ENCODE measurements at places on chromosomes 6 and 20.

DNA sequence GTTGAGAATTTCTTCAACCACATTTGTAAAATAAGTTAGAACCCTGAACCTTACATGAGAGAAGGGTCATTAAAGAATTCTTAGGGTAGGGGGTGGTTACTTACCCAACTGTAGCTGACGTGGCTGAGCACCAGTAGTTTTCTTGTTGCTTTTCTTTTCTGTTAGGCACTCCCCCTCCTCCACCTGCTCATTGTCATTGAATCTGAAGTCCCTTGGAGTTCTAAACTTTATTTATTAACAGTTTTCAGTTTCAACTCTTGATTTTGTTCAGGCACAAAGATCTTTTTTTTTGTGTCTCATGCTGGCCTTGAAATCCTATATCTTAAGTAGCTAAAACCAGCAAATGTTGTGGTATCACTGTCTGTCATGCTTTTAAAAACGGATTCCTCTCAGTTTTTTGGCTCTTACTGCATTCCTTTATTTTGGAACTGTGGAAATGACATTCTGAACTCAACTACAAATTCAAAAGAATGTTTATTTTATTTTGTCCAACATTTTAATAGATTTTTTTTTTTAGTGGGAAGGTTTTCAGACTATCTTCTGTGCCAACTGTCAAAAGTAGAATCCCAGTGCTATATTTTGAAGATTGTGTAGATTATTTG, 465.2 kb downstream of the PHF3 start:
- no peak for DNase-seq

- DNase-seq: no peak
These were observed 122.3 kb upstream of the AFDN start for GRCh38 chr6:167704396-167704901.

- no peak for DNase-seq
These were observed 236.1 kb downstream of the PACRG start for GRCh38 chr6:162963861-162964260.

- no peak for DNase-seq
These were observed 467.4 kb upstream of the PLCB4 start for GRCh38 chr20:8601542-8601912.

DNA sequence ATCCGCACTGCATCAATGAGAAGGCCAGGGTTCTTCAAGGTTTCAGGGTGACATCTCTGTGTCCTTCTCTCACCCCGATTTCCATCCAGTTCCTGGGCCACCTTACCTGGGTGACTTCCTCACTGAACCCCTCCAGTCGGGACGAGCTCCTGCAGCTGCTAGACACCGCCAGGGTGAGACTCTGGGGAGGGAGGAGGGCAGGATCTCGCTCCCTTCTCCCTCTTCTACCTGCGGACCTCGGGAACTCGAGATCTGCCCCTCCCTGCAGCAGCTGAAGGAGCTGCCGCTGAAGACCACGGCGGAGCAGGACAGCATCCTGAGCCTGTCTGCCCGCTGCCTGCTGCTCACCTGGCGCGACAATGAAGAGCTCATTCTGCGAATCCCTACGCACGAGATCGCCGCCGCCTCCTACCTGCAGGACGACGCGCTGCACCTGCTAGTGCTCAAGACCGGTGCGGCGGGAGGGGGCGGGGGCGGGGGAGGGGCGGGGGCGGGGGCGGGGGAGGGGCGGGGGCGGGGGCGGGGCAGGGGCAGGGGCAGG, 7.5 kb downstream of the CCM2L start:
- no peak for DNase-seq

DNA sequence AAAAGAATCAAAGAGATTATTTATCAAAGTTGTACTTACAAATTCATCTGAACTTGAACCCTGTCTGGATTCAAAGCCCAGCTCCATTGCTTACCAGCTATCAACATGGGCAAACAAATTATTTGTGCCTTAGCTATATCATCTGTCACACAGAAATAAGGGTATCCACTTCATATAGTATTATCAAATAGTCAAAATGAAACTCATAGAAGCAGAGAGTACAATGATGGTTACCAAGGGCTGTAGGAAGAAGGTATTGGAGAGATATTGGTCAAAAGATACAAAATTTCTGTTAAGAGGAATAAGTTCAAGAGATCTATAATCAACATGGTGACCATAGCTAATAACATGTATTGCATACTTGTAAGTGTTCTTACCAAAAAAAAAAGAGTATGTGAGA, 87.8 kb upstream of the CCDC28A start:
- no peak for DNase-seq

- DNase-seq: no peak
These were observed 537.5 kb downstream of the QKI start for GRCh38 chr6:163952005-163952404.

GRCh38 chr6:119671105-119671504, 321.5 kb upstream of the MAN1A1 start:
- DNase-seq: no peak

DNA sequence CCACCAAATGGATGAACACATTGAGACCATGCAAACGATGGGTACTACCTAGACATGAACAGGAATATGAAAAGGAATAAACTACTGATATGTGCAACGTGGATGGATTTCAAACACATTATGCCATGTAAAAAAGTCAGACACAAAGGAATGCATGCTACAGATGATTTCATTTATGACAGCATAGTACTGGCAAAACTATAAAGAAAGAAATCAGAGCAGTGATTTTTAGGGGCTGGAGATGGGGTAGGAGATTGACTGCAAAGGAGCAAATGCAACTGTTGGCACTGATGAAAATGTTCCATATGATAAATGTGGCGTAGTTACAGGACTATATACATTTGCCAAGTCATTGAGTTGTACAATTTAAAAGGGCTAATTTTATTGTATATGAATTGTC, 13.4 kb upstream of the COL12A1 start:
- peak; percentile 61 for DNase-seq

DNA sequence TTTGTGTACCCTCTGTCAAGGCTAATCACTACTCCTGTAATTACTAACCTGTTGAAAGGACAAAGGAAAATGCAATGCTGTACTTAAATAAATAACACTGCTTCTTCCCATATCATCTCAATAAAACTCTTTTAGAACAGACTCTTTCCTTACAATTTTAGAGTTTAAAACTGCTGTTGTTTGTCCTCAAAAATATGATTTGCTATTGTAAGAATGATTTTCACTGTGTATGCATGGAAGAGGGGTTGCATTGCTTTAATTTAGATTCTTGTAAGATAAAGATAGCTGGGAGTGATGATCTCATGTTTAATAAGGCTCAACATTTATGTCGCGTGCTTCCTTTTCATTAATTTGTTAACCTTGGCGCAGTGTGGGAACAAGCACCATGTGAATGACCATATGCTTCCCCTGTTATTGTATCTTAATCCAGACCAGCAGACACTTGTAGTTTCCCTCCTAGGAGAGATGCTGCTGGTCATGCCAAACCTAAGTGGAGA, 89.8 kb upstream of the ATXN1 start:
- DNase-seq: peak; percentile 44

DNA sequence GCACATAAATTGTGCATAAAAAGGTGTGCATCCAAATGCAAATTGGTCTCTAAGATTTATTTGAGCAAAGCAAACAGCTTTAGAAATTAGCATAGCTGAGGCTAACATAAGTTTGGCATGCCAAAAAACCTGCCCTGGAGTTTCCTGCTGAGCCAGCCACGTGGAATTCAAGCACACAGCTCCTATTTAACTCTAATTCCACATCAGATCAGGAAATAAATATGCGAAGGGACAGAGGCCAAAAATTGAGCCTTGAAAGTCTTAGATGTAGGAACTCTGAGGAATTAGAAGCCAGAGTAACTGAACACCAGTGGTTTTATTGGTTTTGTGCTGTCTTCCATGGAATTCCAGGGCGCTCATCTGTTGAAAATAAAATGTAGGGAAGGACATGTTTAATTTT, 19.6 kb downstream of the SOBP start:
- peak; percentile 63 for DNase-seq

DNA sequence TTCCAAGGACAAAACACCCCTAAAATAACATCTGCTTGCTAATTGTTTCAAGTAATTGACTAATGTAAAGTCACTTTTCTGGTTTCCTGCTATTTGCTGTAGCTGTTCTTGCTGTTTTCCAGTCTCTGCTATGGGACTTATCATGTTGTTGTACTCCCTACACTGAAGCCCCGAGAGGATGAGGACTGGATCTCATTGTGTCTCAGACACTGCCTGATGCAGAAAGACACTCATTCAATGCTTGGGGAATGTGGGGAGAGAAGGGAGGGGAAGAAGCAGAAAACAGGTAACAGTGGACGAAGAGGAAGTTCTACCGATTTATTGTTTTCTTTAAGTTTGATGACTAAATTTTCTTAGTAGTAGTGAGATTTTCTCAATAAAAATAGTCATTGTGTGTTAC, 79.8 kb downstream of the DOK5 start:
- DNase-seq: no peak

DNA sequence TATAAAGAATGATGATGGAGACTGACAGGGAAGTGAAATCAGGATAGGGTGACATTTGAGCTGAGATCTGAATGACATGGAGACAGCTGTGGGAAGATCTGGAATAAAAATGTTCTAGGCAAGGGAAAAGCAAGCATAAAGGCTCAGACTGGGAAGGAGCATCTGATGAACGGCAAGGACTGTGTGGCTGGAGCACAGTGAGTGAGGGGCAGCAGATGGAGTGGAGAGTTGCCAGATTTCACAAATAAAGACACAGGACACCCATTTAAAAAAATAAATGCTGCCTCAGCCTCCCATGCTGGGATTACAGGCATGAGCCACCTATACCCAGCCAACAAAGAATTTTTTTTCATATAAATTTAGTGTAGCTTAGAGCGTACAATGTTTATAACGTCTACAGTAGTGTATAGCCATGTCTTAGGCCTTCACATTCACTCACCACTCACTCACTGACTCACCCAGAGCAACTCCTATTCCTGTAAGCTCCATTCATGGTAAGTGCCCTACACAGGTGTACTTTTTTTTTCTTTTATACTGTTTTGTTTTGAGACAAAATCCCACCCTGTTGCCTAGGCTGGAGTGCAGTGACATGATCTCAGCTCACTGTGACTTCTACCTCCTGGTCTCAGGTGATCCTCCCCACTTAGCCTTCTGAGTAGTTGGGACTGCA, 2.4 kb upstream of the ZBTB24 start:
- no peak for DNase-seq

DNA sequence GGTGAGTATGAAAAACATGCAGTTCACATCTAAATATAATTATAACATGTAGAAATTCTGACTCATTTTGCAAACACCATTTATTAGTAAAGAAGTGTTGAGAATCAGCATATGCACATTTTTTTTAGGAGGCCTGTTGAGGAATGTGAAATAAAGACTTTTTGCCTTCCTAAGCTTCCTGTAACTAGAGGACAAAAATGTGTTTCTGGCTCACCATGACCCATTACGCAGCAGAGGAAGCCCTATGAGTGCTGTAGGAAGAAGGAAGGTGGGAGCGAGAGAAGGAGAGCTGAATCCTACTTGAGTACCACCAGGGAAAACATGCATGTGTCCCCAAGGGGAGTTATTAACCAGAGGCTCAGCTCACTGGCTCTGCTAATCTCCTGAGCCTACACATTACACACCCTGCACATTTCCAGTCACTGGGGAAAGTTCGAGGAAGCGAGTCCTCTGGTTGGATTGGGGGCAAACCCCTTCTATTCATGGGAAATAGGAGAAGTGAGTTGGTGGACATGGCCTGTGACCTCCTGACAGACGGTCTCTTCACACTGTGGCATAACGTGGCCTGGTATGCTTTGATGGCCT, 540.5 kb upstream of the JAG1 start:
- DNase-seq: peak; percentile 54

DNA sequence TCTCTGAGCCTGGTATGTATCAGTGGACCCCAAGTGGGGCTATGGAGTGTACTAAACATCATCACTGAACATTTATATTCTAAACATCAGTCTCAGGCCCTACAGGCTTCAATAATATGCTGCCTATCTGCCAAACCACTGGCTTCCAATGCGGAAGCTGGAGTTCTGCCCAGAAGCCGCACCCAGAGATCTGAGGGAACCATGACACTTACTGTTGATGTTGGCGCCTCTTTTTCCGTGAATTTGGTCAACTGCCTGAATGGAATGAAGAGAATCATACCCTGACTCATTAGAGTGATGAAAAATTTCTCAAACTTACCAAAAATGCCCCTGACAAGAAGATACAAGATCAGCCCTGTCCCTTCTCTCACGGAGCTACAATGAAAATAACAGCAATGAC, 66.2 kb downstream of the SLC22A23 start:
- peak; percentile 92 for DNase-seq

DNA sequence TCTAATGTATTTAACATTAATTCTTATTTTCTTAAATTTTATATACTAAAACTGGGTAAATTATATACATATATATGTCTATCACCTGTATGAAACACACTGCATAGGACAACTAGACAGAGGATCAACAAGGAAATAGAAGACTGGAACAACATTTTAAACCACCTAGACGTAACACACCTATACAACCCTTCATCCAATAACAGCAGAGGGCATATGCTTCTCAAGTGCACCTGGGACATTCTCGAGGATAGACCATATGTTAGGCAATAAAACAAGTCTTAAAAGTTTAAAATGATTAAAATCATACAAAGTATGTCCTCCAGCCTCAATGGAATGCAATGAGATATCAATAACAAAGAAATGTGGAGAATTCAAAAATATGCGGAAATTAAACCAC, 45.2 kb downstream of the RPP40 start:
- DNase-seq: no peak

DNA sequence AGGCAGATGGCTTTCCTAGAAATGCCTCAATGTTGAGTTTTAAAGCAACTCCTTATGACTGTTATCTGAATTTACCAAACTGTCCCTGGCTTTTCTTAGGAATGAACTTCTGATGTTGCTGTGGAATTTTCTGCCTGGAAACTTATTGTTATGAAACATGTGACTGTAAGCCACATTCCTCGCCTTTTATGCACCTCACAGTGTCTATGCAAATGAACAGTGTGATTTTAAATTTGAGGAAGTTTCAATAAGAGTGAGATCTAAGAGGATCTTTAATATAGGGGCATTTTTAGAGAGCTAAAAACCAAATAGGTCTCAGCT, 2.4 kb upstream of the CCR6 start:
- no peak for DNase-seq

GRCh38 chr6:87183687-87184086, 28.3 kb downstream of the ZNF292 start:
- DNase-seq: peak; percentile 60

DNA sequence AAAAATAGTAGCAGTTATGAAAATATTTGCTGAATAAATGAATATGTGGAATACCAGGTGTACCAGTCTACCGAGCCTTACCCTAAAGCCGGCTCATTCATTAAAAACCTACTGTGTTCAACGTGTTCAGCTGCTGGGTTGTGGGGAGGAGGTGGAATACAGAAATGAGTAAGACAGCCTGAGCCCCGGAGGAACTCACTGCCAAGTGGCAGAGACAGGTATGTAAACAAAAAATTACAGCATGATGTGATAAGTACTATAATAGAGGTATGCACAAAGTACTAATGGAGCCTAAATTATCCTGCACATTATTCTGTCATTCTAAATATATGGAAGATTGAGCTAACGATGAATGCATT, 6.8 kb upstream of the ADTRP start:
- no peak for DNase-seq

GRCh38 chr6:143061597-143062385, 1.1 kb downstream of the AIG1 start:
- no peak for DNase-seq

GRCh38 chr6:45619211-45619760, 241.6 kb upstream of the SUPT3H start:
- peak; percentile 74 for DNase-seq
